Activated CD4-positive, alpha-beta T cell treated with anti-CD3 and anti-CD28 coated beads for 48 hours (primary cell): ENCODE measurements at places on chromosomes 1 and 21.
A peak's percentile ranks its signal among the peaks of the same experiment; 100 is the strongest.

GRCh38 chr1:113226148-113226547 is 153.2 kb downstream of the LRIG2 start:
- DNase-seq: peak; percentile 19

- DNase-seq: no peak
Measured at GRCh38 chr1:202590126-202590525, 120.1 kb downstream of the SYT2 start.

DNA sequence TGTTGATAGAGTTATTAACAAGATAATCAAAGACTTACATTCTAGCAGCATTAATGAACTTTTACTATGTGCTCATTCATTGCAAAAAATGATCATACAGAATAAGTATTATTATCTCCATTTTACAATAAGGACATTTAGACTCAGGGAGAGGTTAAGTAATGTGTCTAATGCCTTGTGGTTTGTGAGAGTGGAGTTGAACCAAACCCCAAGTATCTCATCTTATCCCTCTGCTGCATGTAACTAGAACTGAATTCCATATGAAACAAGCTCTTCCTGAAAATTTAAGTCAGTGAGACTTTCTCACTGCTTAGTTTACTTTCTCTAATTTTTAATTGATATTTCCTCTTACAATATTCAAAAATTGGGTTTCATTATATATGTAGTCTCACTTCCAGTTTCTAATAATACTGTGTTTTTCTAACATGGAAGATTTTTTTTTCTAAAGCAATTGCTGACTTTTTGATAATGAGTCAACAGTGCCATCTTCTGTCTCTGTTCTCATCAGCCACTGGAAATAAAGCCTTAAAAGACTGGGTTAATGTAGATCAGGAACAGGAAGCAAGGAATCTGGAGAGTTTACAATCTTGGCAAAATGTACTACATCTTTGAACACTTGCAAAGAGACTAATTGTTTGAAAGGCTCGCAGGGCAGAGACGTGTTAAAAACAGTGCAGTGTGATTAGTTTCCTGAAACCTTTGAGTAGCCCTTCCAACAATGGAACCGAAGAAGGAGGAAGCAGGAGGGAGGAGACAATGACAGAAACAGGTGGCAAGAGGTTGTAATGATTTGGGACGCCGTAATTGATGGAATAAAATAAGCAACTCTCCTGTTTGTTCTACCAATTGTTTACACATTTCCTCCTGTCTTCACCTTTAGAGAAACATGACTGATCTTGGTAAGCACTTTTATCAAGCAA is 567.6 kb downstream of the MRPL39 start:
- no peak for DNase-seq

DNA sequence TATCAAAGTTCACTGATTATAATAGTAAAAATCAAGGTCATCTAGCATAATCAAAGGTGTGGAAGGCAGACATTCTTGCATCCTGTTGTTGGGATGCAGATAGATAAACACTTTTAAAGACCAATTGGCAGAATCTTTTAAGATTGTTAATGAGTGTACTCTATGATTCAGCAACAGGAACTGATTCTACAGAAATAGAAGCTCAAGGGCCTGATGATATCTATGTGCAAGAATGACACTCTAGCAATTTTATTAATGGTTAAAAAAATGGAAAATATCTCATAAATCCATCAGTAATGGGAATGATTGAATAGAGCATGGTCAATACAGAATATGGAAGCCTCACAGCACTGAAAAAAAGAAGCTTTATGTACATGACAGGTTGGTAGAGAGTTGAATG is 2.2 kb upstream of the ATP1A4 start:
- no peak for DNase-seq

- no peak for DNase-seq
Measured at GRCh38 chr1:200242110-200243041, 167.5 kb downstream of the ZNF281 start.

DNA sequence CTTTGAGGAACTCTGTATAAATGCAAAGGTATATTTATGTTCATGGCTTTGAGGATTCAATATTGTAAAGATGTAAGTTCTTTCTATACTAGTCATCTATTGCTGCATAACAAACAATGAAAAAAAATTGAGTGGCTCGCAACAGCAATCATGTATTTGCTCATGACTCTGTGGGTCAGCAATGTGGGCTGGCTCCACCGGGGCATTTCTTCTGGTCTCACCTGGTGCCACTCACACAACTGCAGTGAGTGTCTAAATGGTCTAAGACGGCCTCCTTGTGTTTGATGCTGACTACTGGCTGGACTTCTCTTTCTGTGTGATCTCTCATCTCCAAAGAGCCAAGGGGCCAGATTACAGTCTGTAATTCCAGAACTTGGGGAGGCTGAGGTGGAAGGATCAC is 45.1 kb upstream of the EXO1 start:
- DNase-seq: no peak

GRCh38 chr1:87914396-87914795 is 585.7 kb downstream of the LMO4 start:
- DNase-seq: no peak
